ENCODE measurements at places on chromosomes 3 and 15.
A peak's percentile ranks its signal among the peaks of the same experiment; 100 is the strongest.

DNA sequence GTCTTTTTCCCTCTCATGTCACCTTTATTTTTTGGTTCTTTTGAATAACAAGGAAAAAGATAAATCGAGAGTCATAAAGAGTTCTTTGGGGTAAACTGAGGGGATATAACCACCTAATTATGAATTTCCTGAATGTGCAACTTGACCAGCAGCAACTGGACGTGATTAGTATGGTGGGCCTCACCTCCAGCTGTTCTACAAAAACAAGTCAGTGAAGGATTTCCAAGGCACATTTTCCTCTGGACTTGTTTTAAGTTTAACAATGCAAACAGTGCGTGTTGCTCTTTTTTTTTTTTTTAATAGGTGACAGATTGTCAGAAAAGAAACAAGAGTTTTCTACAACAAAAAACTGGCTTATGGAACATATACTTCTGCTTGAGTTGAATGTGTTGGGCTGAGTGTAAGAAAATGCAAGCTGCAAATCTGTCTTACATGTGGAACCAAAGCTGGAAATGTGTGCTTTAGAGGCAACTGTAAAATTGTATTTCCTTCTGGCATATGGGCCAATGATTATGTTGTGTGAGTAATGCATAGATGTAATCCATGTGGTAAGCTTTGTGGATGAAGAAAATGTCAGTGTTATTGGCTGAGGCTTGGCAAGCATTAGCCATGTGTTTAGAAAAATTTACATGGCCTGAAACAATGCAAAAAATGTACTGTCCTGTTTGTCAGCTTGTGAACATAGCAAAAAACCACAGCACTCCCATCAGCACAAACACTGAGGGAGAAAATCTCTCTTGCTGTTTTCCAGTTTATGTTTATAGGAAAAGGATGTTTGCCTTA lies 44.5 kb upstream of the FNDC3B start:
- DNase-seq, result no peak

DNA sequence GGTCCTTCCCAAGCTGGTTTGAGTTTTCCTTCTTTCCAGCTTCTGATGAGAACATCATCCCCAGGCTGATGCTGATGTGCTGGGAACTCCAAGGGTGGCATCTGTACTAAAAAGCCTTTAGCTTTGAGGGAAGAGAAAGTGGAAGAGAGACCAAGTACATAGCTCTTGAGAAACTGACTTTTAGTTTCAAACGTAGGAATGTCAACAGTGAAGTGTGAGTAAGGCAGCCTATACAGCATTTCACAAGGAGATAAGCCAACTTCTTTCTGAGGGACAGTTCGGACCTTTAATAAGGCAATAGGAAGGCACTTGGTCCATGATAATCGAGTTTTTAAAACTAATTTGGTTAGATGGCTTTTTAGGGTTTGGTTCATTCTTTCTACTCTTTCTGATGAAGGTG lies 53.7 kb downstream of the DLG1 start:
- no peak for DNase-seq

GRCh38 chr15:31080591-31081014 lies 20.9 kb downstream of the TRPM1 start:
- peak; percentile 41 for DNase-seq

- peak; percentile 49 for DNase-seq
Measured at GRCh38 chr3:43894176-43895049, 203.7 kb downstream of the ABHD5 start.

GRCh38 chr15:42084465-42085235 lies 9.7 kb downstream of the PLA2G4D start:
- peak; percentile 56 for DNase-seq

DNA sequence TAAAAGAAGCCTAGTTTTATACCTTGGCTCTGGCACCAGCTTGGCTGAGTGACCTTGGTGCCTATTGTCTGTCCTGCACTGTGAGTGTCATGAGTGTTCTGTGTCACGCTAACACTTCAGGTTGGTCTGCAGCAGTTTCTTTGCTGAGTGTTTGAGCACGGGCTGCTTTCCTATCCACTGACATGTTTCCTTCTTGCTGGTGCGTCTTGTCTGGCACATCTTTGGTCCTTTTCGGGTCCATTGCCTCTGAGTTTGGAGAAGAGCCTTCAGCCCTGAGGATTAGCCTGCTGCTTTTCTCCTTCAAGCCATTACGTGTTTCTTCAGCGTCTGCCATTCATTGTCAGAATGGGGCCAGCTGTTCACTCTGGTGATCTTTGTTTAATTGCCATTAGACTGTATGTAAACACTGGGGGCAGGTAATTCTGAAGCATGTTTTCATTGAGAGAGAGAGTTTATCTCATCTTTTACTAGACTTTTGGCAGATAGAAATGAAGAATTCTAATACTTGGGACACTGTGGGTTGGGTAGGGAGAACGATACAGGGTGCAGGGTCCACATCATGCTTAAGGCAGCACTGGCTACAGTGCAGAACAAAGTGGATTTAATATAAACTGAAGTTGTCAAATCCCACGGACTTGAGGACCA lies 55.5 kb downstream of the LRRC28 start:
- DNase-seq, result no peak

DNA sequence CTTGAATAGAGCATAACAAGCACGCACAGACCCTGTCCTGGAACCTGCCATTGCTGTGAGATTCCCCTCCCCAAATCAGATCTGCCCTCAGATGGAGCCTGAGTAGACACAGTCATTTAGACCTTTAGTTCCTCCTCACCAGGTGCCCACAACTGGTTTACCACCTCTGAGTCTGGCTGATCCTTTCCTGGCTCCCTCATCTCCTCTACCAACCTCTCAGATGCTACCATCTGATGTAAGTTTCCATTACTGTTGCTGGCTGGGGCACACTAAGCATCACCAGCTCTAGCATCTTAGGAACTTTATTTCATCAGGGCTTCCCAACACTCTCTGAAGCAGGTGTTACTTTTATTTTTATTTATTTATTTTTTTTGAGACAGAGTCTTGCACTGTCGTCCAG lies 288.3 kb downstream of the TLE3 start:
- DNase-seq, result no peak

GRCh38 chr3:49279376-49279775 lies 2.3 kb upstream of the C3orf62 start:
- no peak for DNase-seq

DNA sequence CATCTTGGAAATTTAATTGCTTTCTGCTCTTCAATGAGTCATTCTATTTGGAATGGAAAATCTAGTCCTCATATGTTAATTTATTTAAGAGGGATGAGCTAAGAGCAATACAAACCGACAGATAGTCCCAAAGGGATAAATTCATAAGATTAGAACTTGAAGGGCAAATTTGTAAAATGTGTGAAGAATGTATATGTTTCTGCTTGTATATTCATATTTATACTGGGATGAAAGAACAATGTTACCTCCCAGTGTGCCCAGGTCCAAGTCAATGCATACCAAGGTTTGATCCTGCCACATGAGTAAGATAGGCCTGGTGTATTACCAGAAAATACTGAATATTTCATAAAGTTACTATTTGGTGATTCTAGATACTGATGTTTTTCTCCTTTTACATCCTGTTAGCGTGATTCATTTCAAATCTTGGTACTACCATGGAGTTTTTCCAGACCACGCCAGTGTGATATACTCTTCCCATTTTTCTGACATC lies 255.6 kb upstream of the SEMA6D start:
- no peak for DNase-seq

DNA sequence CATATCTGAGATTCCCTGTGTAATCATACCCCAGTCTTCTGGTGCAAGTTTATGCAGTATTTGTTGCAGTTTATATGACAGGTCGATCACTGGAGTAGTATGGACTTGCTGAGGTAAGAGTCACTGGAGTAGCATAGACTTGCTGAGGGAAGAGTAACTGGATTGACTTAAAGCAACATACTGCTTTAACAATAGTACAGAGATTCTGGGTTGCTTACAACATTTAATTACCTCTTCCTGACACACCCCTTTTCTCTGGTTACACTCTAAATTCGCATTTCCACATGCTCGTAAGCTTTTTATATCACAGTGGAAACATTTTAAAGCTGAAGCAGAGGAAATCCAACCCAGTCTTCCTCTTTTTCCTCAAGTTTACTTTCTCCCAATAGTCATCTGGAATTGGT lies 11.8 kb downstream of the AAGAB start:
- no peak for DNase-seq
